ENCODE measurements at places on chromosomes 13 and 19.

DNA sequence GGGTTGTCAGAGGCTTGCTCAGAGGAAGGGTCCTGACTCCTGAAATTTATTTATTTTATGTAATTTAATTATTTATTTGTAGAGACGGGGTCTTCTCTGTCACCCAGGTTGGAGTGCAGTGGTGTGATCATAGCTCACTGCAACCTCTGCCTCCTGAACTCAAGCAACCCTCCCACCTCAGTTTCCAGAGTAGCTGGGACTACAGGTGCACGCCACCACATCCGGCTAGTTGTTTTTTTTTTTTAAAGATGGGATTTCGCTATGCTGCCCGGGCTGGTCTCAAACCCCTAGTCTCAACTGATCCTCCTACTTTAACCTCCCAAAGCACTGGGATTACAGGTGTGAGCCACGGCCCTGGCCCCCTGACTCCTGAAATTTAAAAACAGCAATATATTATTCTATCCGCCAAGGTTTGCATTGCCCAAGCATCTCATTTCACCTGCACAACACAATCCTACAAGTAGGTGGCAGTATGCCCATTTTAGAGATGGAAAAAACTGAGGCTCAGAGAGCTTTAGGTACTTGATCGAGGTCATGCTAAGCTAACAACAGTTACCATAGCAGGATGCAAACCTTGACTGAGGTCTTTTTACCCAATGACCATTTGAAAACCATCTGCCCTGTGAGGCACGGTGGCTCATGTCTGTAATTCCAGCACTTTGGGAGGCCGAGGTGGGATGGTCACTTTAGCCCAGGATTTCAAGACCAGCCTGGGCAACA lies 18.1 kb downstream of the ARHGEF18 start:
- DNase-seq = peak; percentile 45

DNA sequence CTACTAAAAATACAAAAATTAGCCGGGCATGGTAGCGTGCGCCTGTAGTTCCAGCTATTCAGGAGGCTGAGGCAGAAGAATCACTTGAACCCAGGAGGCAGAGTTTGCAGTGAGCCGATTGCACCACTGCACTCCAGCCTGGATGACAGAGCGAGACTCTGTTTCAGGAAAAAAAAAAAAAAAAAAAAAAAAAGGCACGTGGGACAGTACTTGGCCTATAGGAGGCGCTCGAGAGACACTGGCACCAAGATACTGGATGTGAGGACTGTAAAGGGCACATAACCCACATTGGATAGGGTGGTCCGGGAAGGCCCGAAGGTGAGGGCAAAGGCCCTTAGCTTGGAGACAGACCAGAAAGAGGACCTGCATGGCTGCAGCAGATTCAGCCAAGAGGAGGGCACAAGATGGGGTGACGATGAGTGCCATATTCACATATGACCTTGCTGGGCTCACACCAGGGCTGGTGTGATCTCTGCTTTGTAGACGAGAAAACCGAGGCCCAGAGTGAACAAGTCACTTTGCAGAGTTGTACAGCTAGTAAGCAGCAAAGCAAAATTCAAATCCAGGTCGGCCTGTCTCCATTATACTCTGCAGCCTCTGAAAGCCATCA lies 89.4 kb downstream of the DPF1 start:
- DNase-seq = no peak

- no peak for DNase-seq
Measured at GRCh38 chr13:43026262-43026661, 2.9 kb downstream of the DNAJC15 start.

DNA sequence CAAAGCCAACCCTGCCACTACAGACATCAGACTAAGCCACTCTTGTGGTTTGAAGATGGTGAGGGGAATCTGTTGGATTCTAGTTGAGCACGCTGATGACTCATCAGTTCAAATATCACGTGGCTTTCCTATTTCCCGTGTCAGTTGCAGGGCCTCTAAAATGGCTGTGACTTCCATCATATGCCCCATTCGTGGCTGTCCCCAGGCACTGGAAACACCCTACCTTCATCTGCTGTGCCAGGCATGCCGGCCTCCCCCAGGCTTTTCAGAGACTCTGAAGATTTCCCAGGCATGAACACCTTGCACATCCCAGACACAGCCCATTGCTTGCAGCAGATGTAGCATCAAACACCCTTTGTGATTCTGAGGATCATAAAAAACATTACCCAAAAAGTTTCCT lies 659.9 kb downstream of the UQCRFS1 start:
- DNase-seq = no peak

- no peak for DNase-seq
Measured at GRCh38 chr13:51495316-51495715, 42.5 kb upstream of the INTS6 start.

- no peak for DNase-seq
Measured at GRCh38 chr13:91304741-91305140, 42.7 kb upstream of the MIR17HG start.

- peak; percentile 24 for DNase-seq
Measured at GRCh38 chr13:32314271-32315237, 609 bp downstream of the ZAR1L start.

- no peak for DNase-seq
Measured at GRCh38 chr13:38735665-38736440, 49.0 kb downstream of the FREM2 start.

- no peak for DNase-seq
Measured at GRCh38 chr13:80199585-80200292, 141.2 kb downstream of the SPRY2 start.

DNA sequence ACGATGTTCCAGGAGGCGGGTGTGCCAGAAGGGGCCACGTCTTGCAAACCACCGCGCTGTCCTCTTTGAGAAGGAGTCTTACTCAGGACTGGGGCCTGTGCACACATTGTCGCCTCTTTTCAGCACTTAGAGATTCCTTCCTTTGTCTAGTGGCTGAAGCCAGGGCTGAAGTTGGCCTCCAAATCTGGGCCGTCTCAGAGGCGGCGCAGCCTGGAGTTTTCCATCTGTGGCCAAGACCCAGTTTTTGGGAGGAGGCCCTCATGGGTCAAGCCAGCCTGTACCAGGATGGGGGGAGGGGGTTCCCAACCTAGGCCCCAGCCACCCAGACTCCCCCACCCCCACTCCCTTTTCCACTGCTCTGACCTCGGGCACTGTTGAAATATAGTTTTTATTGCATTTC lies 11.8 kb downstream of the ANO8 start:
- DNase-seq = no peak

DNA sequence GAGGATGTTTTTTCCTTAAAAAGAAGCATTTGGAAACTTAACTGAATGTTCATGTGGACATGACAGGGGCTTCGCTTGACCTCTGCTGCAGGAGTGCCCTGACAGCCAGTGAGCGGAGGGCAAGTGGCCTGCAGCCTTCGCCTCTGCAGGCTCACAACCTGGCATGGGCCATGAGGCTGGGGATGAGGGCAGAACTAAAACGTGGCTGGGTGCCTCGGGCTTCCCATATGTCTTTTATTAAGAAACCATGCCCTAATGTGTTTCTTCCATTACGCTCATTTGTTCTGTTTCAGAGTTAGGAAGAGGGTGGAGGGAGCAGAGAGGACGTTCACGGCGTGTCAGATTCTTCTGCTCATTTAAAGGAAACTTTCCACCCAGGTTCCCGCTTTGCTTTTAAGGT lies 2.9 kb downstream of the ARHGEF7 start:
- DNase-seq = no peak

DNA sequence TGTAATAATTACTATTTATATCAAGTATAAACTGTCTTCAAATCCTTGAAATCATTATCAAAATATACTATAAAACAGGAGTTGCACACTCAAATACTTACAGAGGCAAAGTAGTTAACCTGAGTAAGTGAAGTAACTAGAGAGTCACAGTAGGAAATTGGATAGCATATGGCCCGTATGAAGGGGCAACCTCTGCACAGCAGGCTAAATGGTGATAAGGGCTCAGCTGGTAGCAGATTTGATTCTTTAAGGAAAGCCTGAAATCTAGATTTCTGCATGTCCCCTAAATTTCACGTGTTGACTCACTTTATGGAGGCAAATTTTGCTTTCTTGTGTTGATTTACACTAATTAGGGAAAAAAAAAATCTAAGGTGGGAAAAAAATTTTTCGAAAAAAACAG lies 46.4 kb downstream of the STOML3 start:
- no peak for DNase-seq

- DNase-seq = no peak
Measured at GRCh38 chr13:21022056-21022979, 39.1 kb downstream of the LATS2 start.
